ENCODE measurements at places on chromosomes 1 and 21.

- DNase-seq, result no peak
Measured at GRCh38 chr1:209710093-209710492, 5.4 kb downstream of the HSD11B1 start.

GRCh38 chr21:44911384-44912157 is 9.1 kb downstream of the ITGB2 start:
- DNase-seq, result no peak

DNA sequence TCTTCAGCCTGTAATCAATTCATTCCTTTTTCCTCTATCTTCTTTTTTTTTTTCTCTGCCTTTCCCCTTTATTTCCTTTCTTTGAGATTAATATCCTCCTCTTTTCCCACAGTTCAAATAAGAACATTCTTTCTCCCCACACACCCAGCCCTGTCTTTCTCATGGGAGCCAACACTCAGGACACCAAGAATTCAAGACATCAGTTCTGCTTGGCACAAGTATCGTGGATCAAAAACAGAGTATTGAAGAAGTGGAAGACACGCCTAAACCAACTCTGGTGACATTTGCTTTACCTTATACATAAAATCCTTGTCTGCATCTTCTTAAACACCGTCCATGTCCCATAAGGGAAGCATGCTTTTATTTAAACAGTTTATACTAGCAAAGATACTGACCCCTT is 2.9 kb downstream of the CD1E start:
- no peak for DNase-seq

DNA sequence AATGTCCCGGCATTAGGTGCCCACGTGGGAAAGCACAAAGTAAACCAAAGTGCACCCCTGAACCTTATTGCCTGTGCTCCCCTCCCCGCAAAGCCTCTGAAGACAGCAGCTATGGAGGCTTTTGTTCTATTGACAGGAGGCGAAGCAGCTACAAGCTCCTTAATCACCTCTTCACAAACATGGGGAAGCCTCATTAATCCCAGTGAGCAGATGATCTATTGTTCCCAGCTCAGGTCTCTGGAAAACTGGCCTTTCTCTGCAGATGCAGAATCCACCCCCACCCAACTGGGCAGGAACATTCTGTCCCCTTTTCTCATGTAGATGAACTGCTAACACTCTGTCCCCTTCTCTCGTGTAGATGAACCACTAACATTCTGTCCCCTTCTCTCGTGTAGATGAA is 190.5 kb upstream of the CSF3R start:
- no peak for DNase-seq

DNA sequence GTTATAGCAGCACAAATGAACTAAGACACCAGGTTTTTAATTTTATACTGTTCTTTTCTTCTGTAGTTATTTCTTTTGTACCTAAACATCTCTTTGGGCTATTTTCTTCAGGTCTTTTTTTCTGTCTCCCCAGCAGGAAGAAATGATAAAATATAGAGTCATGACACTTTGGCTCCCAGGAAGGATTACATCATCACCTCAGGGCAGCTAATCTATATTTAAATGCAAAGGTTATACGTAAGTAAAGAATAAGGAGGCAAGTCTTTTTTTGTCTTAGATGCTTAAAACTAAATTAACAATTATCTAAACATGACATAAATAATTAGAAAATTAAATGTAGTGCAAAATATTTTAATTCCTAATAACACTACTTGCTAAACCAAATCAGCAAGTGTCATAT is 57.0 kb downstream of the WARS2 start:
- no peak for DNase-seq

GRCh38 chr21:28771790-28772501 is 220.7 kb downstream of the LTN1 start:
- no peak for DNase-seq

GRCh38 chr1:65459397-65459768 is 38.9 kb downstream of the LEPR start:
- DNase-seq, result no peak

GRCh38 chr1:229563701-229564100 is 5.2 kb upstream of the ABCB10 start:
- DNase-seq, result no peak

- no peak for DNase-seq
Measured at GRCh38 chr1:183723571-183723970, 70.5 kb upstream of the APOBEC4 start.

GRCh38 chr1:20983297-20983889 is 193.3 kb downstream of the EIF4G3 start:
- no peak for DNase-seq

DNA sequence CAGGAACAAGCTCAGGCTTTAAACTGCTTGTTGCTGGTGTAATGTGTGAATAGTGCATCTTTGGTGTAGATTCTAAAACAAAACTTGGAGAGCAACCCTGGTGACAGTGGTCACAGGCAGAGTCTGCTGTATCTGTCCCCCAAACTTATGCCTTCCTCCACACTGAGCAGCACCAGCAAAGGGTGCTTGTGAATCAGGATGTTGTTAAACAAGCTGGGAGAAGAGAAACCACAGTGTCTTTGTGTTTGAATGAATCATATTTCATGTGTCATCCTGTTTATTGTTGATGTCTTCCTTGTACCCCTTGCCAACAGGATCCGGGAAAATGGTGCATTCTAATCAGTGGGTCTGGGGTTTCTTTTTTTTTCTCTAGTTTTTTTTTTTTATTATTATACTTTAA is 91.9 kb upstream of the COG2 start:
- DNase-seq, result no peak

DNA sequence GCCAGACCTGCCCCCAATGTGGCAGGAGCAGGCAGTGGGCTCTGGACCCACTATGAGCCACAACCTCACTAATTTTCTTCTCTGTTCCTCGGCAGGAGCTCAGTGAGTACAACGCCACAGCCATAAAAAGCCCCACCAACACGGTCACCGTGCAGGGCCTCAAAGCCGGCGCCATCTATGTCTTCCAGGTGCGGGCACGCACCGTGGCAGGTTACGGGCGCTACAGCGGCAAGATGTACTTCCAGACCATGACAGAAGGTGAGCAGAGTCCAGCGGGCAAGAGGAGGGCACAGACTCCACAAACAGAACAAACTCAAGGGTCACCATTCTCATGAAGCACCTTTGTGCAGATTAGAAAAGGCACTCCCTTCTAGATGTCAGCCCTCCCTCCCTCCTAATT is 79.9 kb downstream of the LACTBL1 start:
- no peak for DNase-seq

- no peak for DNase-seq
Measured at GRCh38 chr1:147626291-147626690, 44.0 kb downstream of the ACP6 start.

- no peak for DNase-seq
Measured at GRCh38 chr1:20308569-20308968, 17.9 kb downstream of the VWA5B1 start.

DNA sequence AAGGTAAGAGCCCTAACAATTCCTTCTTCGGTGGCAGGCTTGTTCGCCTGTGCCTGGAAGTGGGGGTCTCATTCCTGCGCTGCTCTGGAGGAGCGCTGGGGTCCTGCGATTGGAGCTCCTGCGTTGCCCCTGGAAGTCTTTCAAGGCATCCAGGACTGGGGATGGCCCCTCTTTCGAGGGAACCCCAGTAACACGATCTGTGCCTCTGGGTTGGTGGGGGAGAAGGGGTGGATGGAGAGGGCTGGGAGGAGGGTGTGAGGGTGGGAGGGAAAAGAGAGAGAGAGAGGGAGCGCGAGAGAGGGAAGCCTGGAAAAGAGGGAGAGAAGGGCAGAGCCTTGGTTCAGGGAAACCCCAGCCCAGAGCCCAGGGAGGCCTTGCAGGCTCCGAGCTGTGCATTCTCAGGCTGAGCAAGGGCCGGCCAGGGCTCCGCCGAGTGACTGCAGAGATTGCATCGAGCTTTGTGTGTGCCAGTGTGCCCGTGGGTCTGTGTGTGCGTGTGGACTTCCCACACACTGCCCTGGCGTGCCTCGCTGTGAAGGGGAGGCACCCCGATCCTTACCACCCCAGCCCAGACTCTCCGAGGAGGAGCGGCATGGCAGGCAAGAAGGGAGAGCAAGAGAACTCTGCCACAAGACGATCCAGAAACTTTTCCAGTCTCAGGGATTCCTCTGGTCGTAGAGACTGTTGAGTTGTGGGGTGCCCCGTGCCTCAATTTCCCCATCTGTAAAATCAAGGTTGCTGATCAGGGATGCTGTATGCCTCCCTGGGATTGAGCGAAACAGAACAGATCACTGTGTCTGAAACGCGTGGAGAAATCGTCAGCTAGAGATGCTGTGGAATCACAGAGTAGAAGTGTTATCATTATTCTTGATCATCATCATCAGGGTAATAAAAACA is 619 bp downstream of the BCL9 start:
- DNase-seq, result no peak

DNA sequence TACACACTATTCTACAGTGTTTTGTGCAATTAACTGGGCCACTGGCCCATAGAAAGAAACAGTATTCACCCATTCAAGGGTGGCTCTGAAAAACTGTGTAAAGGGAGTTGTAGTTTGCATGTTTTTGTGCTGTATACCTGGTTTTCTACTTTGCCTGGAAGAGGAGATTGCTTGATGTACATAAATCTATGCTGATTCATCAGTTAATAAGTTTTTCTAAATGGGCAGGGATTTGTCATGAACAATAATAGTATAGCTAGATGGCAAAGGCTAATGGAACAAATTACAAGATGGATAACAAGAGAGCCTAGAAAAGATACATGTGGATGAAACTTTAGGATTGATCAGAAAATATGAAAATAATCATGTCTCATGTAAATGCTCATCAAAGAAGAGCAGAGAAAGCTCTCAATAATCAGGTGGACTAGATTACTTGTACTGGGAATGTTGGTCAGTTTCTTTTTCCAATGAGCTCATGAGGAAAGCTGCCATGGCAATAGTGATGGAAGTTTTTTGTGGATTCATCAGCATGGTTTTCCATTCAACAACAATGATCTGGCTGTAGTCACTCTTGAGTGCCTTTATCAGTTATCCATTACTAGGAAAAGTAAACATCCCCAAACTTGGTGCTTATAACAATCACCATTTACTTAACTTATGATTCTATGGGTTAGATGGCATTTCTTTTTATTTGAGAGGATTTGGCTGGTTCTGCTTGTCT is 602.8 kb downstream of the BRINP3 start:
- no peak for DNase-seq

DNA sequence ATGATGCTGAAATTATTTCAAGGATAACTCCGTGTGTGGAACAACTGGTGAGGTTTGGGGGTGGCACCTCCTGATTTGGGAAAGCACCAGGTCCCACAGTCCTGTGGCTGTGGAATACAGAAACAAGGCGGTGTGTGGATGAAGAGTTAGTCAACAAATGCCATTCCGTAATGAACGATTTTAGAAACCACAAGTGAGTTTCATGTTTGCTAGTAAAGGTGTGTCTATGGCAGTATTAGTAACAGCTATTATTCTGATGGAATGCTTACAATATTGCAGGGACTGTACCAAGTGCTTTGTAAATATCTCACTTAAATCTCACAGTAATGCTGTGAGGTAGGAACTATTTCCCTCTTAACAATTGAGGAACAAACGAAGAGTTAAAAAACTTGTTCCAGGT is 53.8 kb downstream of the B3GALNT2 start:
- DNase-seq, result no peak

DNA sequence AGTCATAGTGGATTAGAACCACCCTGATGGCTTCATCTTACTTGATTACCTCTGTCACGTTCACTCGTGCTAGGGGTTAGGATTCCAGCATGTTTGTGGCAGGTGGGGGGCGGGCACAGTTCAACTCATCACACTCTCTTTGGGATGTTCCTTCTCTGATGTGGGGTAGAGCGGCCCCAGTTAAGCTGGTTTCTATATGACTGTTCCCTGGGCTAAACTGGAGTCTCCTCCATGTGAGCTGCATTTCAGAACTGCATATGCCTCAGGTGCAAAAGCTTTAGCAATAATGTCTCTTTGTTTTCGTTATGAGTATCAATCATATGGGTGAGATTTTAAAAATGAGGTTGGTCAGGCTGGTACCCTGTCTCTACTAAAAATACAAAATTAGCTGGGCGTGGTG is 393.2 kb downstream of the RPS6KC1 start:
- DNase-seq, result no peak

GRCh38 chr1:208045463-208046260 is 134.7 kb upstream of the CD34 start:
- no peak for DNase-seq

GRCh38 chr21:34736116-34736874 is 67.5 kb downstream of the CLIC6 start:
- no peak for DNase-seq

Data from HL-60 (cell line).